Stimulated activated naive CD4-positive, alpha-beta T cell (primary cell): ENCODE measurements at places on chromosomes 1 and 21.

GRCh38 chr21:44712203-44713028 lies 1.0 kb upstream of the TSPEAR start:
- DNase-seq: no peak

GRCh38 chr1:17909634-17910033 lies 154.5 kb downstream of the ACTL8 start:
- no peak for DNase-seq

DNA sequence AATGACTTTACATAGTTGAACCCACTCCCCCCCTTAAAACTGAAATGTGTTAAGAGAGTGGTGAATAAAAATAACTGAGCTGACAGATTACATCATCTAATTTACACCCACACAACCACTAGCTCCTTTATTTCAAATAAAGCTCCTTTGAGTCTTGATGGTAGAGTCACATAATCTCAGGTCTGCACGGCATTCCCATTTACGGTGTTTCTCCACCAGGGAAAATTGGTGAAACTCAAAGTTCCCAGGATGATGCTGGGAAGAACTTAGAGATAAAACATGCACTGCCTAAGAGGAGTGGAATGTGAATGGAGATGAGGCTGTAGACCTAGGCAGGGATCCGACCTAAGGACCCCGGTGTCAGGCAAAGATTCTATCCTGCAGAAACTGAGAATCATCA lies 727.8 kb upstream of the ADAMTS5 start:
- no peak for DNase-seq

DNA sequence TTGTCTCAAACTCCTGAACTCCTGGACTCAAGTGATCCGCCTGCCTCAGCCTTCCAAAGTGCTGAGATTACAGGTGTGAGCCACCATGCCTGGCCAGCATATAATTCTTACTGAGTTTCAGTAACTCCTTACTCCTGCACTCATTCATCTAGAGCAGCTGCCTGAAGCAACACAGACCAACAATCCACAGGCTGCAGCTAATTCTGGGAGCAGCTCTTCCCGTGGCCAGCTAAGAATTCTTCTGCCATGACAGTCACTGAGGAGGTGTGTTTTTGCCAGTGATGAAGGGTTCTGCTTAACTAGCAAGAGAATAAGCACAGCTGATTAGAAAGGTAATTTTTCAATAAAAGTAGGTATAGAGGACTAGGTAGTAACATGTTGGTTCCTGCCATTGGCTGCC lies 5.4 kb downstream of the VTCN1 start:
- no peak for DNase-seq

DNA sequence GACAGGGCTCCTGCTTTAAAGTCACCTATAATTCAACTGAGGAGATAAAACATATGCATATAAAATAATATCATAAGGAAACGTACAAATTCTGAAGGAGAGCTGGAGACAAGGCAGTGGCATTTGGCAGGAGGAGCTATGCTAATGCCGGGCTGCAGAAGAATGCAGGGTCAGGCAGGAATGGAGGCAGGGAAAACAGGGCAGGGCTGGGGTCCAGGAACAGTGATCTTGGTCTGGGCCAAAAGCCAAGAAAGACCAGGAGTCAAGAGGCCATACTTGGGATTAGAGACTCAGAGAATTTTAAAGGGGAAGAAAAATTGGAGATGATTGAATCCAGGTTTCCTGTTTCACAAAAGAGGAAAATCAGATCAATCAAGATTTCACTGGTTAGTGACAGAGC lies 20.0 kb upstream of the BRDT start:
- DNase-seq: no peak

DNA sequence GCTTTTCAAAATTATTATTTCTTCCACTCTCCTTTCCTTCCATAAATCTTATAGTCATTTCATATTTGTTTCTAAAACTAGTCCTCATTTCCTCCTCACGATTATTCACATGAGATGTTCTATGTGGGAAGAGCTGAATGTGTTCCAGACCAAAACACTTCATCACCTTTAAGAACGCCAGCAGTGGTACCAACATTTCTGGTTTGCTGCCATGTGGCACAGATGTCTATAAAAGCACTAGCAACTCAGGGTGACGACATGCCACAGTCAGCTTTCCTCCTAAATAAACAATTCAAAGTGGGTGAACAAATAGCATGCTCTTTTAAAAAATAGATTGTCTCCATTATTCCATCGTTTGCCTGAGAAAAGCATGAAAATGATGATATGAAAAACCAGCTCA lies 1217.8 kb upstream of the ADGRL2 start:
- DNase-seq: no peak

GRCh38 chr1:66359269-66359668 lies 174.7 kb upstream of the SGIP1 start:
- DNase-seq: no peak

- no peak for DNase-seq
Observed at GRCh38 chr1:31788825-31789256, 24.7 kb upstream of the ADGRB2 start.

- no peak for DNase-seq
Observed at GRCh38 chr1:232293361-232293760, 336.6 kb downstream of the SIPA1L2 start.

GRCh38 chr1:155961937-155962336 lies 16.4 kb downstream of the ARHGEF2 start:
- no peak for DNase-seq

GRCh38 chr21:37866027-37866426 lies 50.2 kb downstream of the KCNJ6 start:
- DNase-seq: no peak
